HFFc6 (cell line): ENCODE measurements at places on chromosomes 12 and 14.

GRCh38 chr14:53306267-53306721 lies 153.2 kb upstream of the DDHD1 start:
- DNase-seq: peak; percentile 33

DNA sequence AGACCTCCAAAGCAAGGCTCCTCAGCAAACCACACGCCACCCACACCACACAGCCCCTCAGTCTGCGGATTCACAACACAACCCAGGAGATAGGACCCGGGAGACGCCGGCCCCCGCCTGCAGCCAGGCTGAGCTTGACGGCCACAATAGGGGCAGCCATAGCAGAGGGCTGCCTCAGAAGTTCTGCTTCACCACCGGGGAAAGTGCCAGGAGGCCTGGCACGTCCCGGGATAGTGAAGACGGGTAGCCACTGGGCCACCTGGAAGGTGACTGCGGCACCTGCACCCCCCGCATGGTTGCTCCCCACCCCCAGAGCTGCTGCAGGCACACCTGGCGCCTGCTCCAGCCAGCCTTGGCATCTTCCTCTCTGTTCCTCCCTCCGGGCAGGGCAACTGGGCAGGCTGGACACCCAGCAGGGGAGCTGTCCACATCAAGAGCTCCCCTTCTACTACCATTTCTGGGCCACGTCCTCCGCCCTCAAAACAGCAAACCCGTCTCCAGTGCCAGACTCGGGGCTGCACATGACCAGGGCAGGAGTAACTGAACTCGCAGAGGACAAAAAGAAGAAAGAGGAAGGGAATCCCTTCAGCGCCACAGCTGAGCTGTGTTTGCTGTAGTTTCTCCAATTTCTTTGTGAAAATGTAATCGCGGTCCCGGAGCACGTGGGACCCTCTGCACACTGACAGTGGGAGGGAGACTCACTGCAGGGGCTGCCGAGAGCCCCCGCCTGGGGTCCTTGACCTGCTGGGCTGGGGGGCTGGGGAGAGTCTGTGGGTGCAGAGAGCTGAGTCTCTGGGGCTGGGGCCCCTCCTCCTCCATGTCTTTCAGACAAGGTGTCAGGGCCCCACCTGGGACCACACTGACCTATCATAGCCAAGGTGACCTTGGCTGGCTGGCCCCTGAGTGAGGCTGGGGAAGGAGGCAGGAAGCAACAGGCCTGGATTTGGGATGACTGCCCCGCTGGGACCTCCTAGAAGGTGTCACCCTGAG lies 74.2 kb upstream of the C14orf180 start:
- DNase-seq: no peak

- no peak for DNase-seq
These were observed 23.8 kb downstream of the IL31 start for GRCh38 chr12:122150127-122150681.

DNA sequence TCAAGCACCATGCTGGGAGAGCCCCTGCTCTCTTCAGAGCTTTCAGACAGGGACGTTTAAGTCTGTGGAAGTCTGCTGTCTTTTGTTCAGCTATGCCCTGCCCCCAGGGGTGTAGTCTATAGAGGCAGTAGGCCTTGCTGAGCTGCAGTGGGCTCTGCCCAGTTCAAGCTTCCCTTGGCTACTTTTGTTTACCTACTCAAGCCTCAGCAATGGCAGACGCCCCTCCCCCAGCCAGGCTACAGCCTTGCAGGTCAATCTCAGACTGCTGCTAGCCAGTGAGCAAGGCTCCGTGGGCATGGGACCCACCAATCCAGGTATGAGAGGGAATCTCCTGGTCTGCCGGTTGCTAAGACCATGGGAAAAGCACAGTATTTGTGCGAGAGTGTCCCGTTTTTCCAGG lies 37.4 kb upstream of the C12orf71 start:
- no peak for DNase-seq

- no peak for DNase-seq
These were observed 369.0 kb upstream of the TMTC1 start for GRCh38 chr12:30152705-30153104.

- no peak for DNase-seq
These were observed 136.9 kb downstream of the NUAK1 start for GRCh38 chr12:106001837-106002218.

GRCh38 chr14:58560208-58560607 lies 77.6 kb upstream of the DACT1 start:
- no peak for DNase-seq

DNA sequence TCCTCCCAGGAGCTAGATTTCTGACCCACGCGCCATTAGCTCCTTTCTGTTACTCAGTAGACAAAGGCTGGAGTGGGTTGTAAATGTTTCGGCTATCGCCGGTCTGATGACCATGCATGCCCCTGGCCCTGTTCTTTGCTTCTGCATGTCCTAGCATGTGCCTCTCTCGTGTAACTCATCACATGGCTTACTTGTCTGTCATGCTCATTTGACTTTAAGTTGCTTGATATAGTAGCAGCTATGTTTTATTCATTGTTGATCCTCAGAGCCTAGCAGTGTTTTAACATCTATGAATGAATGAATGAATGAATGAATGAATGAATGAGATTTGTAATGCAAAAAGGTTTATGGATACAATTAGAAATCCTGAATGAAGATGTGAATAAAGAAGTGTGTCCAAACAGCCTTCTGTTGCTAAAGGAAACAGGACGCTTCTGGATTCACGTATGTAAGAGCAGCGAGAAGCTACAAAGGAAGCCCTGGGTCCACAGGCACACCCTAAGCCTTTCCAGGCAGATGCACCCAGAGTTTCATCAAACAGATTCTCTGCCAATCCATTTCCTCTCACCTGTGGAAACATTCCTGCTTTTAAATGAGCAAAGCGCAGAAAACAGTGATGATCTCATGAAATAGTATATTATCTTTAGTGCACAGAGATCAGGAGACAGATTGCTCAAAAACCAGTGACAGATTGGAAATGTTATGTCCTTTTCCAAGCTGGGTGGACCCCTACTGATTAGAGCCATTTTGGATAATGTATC lies 3.4 kb downstream of the GSG1 start:
- DNase-seq: no peak

- no peak for DNase-seq
These were observed 12.3 kb downstream of the PRPF40B start for GRCh38 chr12:49635656-49636055.

DNA sequence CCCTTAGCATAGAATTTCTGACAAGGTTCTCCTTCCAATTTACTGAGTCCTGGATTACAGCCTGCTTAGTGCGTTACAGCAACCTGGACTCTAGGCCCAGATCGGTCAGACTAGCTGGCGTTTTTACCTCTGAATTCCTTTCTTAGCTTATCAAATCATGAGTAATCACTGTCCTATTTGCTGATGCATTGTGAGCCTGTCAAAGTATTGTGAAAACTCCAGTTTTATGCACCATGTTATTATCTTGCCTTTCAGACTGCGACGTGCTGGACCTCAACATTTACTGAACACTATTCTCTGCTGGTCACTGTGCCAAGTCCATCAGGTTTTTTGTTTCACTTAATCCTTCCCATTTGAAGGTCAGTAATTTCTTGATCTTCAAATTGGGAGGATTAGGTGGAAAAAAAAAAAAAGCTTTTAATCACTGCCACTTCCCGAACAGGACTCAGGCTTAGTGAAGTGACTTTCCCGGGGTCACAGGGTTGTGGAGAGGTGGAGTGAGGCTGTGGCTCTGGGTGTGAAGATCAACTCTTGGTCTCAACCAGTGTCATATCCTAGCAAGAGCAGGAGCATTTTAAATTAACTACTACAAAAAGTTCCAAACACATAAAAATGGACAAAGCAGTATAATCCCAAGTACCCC lies 31.2 kb downstream of the FBXO21 start:
- DNase-seq: no peak

DNA sequence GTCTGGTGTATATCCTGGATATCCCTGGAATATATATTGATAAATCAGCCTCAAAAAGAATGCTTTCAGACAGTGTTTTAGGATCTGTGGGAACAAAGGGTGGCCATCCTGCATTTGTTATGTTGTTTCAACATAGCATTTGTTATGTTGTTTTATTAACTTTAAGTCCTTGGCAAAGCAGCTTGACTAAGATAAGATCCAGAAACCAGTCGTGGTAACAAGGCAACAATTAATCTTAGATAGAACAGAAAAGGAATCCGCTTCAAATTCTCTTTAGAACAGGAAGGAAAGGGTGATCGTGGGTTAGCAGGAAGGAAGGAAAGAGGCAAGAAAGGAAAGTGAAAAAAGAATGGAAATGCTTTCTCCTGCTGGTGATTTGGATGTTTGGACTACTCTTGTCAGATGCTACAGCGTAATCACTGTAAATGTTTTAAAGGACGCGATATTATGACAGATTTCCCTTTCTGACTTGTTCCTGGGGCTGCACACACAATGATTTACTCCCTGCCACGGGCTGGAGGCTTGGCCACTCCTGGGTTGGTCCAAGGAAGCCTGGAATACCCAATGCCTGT lies 443.3 kb downstream of the DPF3 start:
- DNase-seq: no peak

- DNase-seq: no peak
These were observed 43.8 kb downstream of the DDHD1 start for GRCh38 chr14:53109105-53110041.

GRCh38 chr14:23539248-23540140 lies 12.1 kb downstream of the ZFHX2 start:
- DNase-seq: peak; percentile 23

GRCh38 chr12:16135323-16135722 lies 142.2 kb downstream of the SLC15A5 start:
- DNase-seq: no peak
